ENCODE measurements at places on chromosomes 4 and X.

GRCh38 chrX:149312097-149312496, 193.0 kb downstream of the IDS start:
- DNase-seq = no peak

GRCh38 chrX:83934220-83934619, 73.3 kb downstream of the CYLC1 start:
- no peak for DNase-seq

DNA sequence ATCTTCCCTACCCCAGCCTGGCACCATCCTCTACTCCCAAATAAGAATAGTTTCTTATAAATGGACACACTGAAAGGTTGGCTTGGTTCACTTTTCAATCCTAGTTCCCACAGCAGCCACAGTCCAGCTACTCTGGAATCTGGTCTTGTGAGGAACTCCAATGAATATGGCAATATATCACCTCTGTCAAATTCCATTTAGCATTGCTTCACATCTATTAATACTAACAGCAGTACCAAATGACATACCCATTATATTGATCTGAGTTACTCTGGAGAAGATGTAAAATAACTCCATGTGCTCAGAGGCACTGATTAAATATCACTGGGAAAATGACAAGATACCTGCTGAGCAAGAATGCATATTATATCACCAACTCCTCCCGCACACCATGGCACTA, 8.6 kb downstream of the OPHN1 start:
- DNase-seq = peak; percentile 28

DNA sequence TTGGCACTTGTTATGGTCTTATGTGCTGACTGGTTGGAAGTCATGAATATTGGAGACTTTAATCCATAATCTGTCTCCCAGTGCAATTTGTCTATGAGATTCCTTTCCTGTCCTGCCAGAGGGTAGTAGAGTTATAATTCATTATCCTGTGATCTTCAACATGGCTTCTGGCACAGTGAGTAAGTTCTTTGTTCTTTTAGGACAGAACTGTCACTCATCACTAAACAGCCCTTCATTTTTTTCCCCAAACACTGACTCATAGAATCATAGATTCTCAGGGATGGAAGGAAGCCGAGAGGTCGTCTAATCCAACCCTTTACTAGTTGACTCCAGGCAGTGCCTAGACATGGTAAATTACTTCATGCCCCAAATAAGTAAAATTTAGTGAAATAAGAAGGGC, 78.4 kb downstream of the LUZP4 start:
- peak; percentile 8 for DNase-seq

DNA sequence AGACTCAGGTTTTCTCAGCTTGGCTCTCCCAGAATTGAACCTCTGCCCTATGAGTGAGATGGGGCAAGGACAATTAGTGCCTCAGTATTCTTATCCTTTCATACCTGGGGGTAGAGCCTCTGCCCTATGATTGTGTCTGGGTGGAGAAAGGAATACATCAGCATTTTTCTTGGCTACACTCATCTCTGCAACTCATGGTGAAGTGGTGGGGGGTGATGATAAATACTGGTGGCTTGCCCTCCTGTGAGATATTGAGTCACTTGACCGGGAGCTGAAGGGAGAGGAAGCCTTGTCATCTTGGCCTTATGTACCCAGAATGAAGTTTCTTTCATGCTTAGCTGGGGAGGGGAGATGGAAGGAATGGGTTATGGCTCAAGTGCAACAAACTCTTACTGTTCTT, 71.3 kb upstream of the ENOX2 start:
- DNase-seq = peak; percentile 13

DNA sequence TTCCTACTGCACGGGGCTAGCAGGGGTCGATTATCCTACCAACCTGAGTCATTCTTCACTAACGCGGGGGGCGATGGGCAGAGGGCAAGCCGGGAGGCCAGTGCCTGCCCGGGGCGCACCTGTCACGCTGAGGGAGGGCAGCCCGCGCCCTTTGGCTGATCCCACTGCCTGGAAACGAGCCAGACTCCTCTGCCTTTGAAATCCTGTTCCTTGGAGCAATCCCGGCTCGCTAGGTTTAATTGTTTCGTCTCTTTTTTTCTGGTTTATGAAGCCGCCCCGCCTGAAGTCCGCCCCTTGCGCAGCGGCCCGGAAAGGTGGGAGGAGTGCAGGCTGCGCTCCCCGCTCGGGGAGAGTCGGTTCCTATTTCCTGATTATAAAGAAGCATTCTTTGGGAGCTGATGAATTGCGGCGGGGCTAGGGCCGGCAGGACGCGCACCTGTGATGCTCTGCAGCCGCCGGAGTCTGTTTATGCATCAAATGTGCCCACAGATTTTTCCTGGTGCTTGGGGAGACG, 484.2 kb downstream of the BCOR start:
- no peak for DNase-seq

DNA sequence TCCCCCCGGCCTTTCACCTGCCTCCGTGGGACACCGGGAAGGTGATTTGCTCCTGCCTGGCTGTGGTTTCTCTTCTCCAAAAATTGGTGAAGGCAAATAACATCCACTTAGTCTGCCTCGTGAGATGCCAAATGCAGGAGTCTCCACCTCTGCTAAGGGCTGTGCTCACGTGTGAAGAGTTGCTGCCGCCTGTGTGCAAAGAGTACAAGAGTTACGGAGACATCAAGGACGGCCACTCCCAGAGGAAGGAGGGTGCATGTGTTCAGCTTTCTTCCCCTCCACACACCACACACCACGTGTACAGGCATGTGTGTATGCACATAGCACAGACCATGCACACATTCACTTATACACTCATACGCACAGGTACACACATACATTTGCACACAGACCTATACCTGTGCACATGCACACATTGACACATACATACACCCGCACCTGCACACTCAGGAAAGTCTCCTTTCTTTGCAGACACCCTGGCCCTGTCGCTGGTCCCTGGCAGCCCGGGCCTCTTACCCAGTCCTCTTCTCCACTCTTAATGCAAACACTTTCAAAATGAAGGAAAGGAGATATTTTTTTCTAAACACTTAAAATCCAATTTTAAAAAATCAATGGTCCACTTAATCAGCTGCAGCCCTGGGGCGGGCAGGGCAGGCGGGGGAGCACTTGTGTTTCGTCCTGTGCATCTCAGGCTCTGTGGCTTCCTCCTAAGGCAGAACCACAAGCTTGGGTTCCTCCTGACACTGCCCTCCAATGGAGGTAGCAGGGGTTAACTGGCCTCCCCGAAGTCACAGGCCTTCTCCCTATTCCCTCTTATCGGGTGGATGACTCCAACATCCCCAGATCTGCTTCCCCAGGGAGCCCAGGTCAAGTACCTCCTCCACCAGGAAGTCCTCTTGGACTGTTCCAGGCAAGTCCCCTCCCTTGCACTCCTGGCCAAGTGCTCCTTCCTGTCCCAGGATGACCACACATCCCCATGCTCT, 103.0 kb downstream of the CPZ start:
- no peak for DNase-seq

DNA sequence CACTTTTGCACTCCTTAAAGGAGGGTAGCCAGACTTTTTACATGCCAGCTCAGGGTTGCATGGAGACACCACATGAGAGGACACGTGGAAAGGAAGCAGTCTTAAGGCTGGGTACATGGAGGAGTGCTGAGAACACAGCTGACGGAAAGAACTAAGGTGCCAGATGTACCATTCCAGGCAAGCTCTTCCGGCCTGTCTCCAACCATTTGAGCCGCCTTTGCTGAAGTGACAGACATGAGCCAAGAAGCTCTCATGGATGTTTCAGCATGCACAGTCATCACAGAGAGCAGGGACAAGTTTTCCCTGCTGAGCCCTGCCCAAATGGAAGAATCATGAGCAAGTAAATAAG, 83.4 kb upstream of the BMP2K start:
- DNase-seq = peak; percentile 38

GRCh38 chr4:174061026-174061425, 222.4 kb downstream of the FBXO8 start:
- peak; percentile 4 for DNase-seq

DNA sequence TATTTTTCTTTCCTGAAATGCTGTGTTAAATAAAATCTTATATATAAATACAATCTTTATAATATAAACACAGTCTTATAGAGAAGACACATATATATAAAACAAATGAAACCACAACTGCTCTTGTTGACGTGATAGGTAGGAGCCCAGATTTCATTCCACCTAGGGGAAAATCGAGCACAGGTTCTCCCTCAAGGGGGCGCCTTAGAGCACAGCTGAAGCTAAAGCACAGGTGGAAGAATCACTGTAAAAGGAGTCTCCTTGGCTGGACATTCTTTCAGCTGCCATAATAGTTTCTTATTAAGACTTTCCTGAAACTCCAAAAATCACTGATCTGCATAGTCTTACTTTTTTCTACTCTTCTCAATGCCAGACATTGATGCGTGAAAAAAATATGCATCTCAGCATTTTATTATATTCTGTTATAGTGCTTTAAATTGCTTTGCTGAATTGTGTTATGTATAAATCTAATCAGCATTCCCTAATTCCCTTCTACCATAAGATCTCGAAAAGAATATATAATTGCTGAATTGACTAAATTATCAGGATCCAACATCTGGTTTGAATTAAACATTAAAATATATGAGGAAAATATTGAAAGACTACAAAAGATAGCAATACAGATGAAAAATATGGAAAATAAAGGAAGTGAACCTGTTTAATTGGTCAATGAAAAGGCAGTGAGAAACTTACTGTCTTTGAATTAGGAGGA, 25.5 kb upstream of the RXFP1 start:
- no peak for DNase-seq

DNA sequence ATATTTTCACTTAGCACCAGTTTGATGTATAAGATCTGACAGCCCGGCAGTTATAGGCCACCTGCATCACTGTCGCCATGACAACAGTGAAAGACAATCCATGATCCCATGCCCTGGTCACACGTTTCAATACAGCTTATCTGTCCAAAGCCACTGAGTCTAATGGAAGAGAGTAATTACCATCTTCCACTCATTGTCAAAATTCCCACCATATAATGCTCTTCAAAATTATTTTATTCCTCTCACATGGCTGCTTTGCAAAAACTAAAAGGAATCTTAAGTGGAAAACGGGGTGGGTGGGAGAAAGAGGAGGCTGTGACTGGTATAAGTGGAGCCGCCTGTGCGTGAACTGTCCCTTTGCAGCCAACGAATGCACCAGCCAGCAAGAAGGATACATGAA, 44.2 kb downstream of the MAML3 start:
- DNase-seq = no peak

- peak; percentile 43 for DNase-seq
Measured at GRCh38 chrX:47595716-47596251, 13.5 kb downstream of the TIMP1 start.

DNA sequence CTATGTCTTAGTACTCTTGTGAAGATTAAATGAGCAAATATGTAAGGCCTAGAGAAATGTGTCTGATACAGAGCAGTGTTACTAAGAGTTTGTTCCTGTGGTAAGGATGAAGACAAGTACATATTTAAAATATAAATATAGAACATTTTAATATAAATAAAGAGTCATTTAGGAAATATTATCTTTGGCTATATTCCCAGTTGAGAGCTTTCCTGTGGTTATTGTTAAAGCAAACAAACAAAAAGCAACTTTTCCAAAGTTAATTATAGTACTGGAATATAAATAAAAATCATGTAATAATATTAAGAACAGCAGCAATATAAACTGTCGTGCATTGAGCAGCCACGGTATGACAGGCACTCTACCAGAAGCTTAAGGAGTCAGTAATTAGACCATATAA, 472.5 kb downstream of the INPP4B start:
- no peak for DNase-seq

DNA sequence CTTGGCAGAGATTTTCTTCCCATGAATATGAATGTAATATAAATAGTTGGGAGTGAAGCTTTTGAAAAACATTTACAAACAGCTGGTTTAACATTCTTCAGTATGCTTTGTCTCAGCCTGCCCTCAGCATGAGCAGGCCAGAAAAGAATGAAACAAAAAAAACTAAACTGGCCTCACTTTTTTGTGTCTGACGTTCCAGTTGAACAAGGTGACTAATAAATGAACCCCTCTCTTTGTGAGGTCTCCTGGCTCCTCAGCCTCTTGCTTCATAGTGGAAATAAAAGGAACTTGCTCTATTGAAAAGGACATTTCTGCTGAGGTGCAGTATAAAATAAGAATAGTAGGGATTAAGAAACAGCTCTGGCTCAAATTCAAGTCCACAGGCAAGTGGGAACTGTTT, 9.4 kb downstream of the CHST7 start:
- DNase-seq = peak; percentile 95

DNA sequence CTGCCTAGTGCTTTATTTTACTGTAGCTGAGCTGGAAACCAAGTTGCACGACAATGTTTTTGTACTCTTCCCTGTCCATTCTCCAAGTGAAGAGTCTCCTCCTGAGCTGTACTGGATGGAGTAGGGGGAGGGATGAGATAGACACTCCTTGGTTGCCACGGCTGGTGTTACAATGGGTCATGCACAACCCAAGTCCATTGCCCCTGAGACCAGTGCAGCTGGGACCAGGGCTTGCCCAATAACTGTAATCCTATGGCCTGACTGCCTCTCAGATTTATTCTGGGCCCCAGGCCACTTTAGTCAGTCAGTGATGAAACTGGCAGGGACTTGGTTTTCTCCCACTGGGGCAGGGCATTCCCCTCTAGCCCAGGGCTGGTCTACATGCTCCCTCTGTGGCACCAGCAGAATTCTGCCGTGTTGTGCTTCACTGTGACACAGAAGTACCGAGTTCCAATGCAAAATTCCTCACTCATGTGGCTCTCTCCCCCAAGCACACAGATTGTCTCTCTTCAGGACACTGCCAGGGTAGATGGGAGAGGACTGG, 203.3 kb upstream of the PCDH18 start:
- DNase-seq = peak; percentile 0

GRCh38 chrX:458631-459061, 71.9 kb upstream of the PPP2R3B start:
- no peak for DNase-seq

GRCh38 chr4:42361456-42361855, 35.8 kb upstream of the SHISA3 start:
- no peak for DNase-seq

DNA sequence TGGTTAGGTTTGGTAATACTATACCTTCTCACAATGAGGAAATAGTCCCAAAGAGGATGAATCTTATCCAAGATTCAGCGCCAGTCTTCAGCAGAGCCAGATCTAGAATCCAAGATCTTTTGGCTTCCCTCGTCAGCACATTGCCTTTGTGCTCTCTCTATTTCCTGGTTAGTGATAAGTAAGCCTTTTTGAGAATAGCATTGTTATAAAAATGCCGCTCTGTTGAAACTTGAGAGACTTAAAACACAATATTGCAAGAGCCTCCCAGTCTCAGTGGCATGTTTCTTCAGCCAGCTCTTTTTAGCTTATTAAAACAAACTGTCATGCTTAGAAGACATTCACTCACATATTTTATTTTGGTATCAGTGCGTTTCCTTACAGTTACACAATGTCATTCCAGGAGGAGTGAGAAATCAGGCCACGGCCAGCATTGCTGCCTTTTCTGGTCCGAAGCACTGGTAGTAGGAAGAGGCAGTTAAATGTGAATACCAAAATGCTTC, 141.4 kb downstream of the KLHL8 start:
- peak; percentile 88 for DNase-seq

DNA sequence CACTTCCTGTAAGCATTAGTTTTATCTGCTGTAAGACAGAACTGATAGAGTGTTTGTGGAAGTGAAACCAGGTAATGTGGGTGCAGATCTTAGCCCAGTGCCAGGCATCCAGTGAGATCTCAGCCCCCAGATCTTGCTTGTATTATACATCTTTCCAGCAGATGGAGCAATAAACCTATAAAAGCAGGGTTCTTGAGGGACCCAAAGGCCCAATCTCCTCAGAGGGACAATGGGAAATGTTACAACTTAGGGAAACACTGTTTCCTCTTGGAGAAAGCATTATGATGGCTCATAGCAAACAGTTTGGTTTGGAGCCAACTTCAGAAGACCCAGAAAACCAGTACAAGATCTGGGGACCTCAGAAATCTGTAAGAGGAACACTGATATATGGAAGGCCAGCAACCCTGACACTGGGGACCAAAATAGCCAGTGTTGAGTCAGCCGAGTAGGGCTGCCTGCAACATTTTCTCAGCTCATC, 206.3 kb downstream of the SLC7A11 start:
- peak; percentile 73 for DNase-seq
